Stimulated activated CD8-positive, alpha-beta memory T cell treated with anti-CD3 and anti-CD28 coated beads, Interleukin-4, amount 100 ng/mL, for 4 hours (primary cell): ENCODE measurements at places on chromosomes 6 and 20.

- DNase-seq = no peak
These were observed 4.5 kb downstream of the LMBRD1 start for GRCh38 chr6:69792292-69792691.

DNA sequence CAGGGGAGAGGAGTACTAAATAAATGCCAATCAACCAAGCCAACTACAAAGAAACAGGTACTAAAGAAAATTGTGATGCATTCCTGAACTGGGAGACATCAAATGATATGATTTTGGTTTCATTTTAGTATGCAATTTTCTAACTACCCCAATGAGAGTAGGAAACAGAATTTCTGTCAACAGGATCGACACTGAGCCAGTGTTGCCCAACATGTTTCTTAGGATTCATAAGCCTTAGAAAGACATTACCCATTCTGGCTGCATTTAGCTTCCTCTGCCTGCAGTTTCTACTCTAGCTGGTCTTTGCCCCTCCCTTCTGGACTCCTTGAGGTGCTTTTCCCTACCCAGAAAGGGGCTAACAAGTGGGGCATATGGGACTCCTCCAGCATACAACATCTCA lies 49.8 kb downstream of the KCTD20 start:
- no peak for DNase-seq

DNA sequence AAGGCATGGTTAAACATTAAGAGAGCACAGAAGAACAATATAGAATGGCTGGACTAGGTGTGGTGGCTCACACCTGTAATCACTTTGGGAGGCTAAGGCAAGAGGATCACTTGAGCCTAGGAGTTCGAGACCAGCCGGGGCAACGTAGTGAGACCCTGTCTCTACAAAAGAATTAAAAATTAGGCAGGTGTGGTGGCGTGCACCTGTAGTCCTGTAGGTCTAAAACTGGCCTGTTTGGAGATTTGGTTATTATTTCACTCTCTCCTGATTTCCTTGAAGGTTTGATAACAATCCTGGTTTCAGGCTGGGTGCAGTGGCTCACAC lies 15.6 kb downstream of the SRSF6 start:
- DNase-seq = no peak

GRCh38 chr6:158639056-158639455 lies 5.5 kb downstream of the DYNLT1 start:
- no peak for DNase-seq

DNA sequence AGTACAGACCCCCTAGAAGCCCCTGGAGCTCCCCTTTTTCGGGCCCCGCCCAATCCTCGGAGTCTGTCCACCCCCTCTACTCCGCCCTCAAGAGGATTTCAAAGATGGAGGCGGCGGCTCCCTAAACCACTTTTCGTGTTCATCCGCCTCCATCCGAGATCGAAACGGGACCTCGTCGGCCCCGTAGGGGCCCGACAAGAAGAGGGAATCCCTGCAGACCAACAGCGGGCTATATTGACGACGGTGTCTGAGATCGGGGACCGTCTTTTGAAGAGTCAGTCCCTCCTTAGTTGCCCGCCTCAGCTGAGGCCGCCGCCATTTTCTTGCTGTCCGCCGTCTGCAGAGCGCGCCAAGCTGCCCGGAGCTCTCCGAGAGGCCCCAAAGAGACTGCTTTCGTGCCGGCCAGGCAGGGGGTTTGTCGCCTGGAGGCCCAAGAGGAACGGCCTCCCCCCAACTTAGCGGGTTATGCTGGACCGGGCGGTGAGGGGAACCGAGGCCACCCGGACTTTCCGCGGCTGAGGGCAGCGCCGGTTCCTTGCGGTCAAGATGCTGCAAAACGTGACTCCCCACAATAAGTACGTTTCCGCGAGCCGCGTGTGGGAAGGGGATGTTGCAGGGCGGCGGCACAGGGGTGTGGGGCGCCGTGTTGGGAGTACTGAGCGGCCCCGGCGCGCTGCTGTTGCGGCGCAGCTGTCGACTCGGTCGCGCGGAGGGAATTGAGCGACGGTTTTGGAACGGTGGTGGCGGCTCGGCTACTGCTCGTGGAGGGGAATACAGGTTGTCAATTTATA lies 4.2 kb downstream of the BRD2 start:
- DNase-seq = no peak

DNA sequence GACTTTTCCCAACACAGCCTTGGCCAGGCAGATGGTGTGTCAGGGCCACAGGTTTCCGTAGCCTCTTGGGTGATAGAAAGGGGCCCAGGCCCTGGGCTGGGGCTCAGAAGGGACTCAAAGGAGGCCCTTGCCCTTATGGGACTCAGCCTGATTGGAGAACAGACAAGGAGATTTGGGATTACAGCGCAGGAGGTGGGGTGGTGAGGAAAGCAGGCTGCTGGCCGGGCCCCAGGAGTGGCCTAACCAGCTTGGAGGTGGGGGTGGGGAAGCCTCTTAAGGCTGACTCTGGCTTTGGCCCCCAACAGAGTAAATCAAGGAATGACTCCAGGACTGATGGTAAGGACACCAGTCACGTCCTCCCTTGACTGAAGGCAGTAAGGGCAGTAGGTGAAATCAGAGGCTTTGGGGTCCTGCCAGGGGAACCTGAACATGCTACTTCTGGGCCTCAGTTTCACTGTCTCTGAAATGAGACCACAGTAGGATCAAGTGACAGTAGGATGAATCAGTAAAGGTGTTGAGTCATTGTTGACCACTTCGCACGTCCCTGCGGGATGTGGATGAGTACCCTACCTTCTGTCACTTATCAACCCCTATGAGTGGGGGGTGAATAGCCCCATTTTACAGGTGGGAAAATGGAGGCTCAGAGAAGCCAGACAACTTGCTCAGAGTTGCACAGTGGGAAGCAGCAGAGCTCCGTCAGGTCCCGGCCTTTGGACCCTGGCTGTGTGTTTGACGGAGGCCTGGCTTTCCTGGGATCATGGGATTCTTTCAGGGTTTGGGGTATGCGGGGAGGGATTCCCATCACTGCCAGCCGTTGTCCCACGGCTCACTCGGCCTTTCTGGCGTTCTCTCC lies 4.5 kb downstream of the SNAI1 start:
- no peak for DNase-seq
